ENCODE measurements at places on chromosomes 13 and 19.
A peak's percentile ranks its signal among the peaks of the same experiment; 100 is the strongest.

- DNase-seq: no peak
These were observed 6.3 kb downstream of the SIGLEC10 start for GRCh38 chr19:51410950-51411748.

GRCh38 chr19:1266916-1267476 lies 2.1 kb upstream of the CIRBP start:
- DNase-seq: peak; percentile 73

- no peak for DNase-seq
These were observed 8.0 kb downstream of the TINCR start for GRCh38 chr19:5559804-5560133.

GRCh38 chr13:20610006-20610405 lies 43.0 kb downstream of the IFT88 start:
- no peak for DNase-seq

DNA sequence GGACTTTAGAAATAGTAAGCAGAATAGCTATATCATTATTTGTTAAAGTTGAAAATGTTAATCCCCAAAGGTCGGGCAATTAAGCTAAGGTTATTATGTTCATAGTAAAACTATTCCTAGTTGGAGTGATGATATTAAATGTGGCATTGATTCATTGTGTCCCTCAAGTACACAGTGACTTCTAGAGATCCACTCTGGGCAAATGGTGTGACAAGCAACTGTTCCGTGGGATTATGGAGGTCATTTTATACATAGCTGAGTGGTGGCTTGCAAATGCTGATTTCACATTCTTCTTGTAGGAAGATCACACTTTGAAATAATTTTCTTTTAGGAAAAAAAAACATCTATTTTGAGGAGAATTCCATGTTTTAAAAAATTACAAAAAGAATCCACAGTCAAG lies 317.8 kb downstream of the ATP8A2 start:
- DNase-seq: no peak

GRCh38 chr19:8655340-8655709 lies 24.9 kb downstream of the NFILZ start:
- DNase-seq: peak; percentile 50
